ENCODE measurements at places on chromosomes 1 and 21.
A peak's percentile ranks its signal among the peaks of the same experiment; 100 is the strongest.

DNA sequence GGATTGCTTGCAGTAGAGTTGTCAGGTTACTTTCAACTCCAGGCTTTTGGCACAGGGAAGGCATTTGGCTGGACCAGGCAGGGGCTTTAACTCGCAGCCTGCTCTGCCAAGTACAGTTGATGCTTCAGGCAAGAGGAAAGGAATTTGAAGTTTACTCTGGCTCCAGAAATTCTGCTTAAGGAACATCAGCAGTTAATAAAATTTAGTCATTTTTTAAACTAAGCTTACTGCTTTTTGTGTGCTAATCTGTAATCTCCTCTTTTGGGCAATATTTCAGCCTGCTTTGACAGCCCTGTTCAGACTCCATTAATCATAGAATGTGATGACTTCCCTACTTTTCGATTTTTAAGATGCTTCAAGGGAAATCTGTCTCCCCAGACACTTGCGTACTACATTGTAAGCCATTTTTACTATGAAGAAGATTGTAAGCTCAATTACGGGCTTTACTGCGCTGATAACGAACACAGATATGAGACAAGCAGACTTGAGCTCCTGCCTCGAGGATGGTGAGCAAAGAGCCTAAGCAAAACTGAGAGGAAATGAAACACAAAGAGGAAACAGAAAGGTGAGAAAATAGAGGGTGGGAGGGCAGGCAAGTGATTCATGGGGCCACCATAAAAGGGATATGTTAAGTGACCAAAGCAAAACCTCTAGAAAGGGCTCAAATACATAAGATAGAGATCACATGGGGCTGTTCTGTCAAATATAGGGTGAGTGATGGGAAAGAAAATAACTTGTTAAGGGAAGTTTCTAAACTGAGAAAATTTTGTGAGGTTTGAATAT, 76.6 kb upstream of the VAV3 start:
- DNase-seq: no peak

DNA sequence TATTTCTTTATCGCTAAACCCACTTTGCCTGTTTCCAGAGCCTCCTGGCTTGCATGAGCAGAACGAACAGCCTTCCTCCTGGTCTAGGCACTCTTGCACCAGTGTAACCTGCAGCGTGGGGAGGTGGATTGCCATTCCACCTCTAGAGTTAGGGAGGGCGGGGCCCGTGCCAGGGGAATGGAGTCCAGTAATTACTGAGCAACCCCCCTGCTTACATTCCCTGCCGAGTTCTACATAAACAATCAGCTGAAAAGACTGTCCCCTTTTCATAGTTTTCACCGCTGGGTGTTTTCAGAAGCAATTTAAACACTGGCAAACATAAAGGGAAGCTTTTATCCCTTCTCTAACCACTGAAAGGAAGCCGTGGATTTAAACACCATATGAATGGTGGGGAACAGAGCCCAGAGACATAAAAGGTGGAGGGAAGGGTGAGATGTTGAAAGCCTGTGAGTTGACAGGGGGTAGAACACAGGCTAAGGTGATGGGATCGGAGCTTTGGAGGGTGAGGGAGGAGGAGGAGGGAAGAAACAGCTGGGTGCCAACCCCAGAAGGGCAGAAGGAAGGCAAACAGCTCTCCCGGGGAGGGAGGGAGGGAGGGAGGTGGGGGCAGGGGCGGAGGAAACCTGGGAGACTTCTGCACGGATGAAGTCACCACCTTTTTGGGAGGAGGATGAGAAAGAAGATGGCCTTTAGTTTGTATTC, 68.0 kb upstream of the WDR26 start:
- DNase-seq: peak; percentile 61

DNA sequence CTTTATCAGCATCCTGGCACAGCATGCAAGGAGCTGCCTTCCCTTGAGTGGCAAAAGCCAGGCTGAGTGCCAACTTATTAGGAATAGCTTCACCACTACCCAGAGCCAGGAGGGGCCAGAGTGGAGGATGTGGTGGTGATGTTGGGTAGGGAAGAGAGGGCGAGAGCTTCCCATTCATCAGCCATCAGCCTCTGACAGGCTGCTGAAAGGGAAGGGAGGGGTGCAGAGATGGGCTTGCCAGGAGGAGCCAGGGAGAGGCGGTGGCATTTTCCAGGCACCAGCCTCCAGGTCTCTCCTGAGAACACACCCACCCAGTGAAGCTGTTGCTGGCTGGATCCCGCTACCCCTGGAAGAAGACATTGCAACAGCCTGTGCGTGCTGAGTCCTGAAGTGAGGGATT, 168.5 kb downstream of the ACTL8 start:
- DNase-seq: peak; percentile 85

- no peak for DNase-seq
Measured at GRCh38 chr1:72946903-72947499, 664.7 kb upstream of the NEGR1 start.

DNA sequence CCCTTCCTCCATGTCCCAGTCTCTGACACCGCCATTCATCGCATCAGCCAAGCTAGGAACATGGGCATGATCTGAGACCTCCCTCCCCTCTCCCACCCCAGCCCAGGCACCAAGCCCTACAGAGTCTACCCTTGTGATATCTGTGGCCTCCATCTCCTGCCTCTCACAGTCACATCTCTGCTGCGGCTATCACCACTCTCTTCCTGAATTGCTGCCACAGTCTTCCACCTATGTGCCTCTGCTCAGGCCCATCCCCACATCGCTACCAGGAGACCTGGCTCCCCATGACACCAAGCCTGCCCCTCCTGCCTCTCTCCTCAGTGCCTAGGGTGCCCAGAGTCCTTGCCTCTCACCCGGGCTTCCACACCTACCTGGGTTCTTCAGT, 82.7 kb upstream of the BCAR3 start:
- no peak for DNase-seq

DNA sequence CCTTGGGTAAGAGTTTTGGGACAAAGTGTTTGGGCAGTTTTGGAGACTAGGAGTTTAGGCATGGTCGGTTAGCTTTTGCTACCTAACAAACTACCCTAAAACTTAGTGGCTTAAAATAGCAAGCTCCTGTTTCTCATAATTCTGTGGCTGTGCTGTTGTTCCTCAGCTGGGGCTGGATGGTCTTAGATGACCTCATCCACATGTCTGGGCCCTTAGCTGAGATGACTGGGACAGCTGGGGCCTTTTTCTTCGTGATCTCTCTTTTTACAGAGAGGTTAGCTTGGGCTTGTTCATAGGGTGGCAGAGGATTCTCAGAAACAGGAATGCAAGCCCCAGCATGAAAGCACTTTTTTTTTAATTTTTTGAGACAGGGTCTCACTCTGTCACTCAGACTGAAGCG, 6.6 kb downstream of the ATP1A4 start:
- DNase-seq: no peak

DNA sequence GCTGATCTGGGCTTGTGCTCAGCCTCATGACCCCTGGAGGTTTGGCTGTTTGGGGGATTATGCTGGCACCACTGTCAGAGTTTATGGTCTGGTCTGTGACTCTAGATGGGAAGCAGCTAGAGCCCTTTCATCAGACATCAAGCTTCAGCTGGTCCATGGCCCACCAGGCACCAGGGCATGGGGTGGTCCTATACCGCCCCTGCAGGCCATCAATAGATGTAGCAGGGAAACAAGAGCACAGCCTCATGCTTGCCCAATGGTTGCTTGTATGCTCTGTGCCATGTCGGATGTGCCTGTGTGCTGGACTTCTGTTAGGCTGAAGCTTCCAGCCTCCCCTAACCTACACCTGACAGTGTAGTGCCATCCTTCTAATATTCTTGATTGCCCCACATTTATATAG, 71.1 kb upstream of the CD34 start:
- DNase-seq: no peak

GRCh38 chr1:151061704-151062103, 1.5 kb downstream of the MLLT11 start:
- DNase-seq: no peak

GRCh38 chr1:111450185-111450584, 921 bp downstream of the ATP5PB start:
- DNase-seq: no peak

GRCh38 chr1:165224504-165224903, 132.0 kb downstream of the LMX1A start:
- DNase-seq: no peak

GRCh38 chr21:36733857-36734256, 34.9 kb downstream of the SIM2 start:
- no peak for DNase-seq

DNA sequence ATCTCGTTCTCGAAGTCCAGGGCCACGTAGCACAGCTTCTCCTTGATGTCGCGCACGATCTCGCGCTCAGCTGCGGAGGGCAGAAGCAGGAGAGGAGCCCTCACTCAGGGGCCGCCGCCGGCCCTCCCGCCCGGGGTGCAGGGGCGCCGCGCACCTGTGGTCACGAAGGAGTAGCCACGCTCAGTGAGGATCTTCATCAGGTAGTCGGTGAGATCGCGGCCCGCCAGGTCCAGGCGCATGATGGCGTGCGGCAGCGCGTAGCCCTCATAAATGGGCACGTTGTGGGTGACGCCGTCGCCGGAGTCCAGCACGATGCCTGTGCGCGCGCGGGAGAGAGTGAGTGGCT, 1.8 kb downstream of the ACTA1 start:
- DNase-seq: no peak

DNA sequence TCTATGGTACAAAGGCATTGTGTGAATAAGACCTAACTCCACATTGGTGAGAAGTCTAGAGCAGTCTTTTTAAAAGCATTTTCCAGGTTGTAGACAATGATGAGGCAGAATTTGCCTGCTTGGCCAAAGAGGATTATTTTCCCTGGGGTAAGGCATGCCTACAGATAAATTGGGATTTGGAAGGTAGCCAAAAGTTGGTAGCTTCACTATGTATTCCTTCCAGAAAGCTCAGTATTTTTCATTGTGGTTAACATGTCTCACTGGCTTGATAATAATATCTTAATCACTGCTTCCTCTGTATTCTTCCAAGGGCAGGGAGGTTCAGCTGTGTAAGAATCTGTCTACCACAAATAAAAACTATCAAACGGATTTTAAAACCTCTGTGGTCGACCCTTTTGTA, 590.8 kb upstream of the PRMT6 start:
- no peak for DNase-seq

GRCh38 chr1:17012775-17013490, 1.2 kb upstream of the ATP13A2 start:
- DNase-seq: no peak

- DNase-seq: no peak
Measured at GRCh38 chr1:231124746-231125145, 37.1 kb upstream of the TRIM67 start.

DNA sequence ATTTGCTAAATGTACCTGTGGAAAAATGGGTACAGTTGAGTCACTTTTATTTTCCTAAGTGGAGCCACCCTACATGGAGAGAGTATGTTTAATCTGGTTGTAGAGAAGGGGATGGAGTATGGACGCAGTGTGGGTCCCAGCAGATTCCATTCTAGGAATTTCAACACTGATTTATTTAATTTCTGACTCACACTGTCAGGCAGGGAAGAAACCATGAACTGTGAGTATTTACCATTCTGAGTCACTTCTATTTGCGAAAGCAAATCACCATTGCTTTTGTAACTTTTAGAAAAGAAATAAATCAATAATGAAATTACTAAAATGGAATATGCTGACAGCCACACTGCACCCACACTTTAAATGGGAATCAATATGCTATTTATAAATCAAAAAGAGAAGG, 339.0 kb downstream of the DSCAM start:
- DNase-seq: no peak

DNA sequence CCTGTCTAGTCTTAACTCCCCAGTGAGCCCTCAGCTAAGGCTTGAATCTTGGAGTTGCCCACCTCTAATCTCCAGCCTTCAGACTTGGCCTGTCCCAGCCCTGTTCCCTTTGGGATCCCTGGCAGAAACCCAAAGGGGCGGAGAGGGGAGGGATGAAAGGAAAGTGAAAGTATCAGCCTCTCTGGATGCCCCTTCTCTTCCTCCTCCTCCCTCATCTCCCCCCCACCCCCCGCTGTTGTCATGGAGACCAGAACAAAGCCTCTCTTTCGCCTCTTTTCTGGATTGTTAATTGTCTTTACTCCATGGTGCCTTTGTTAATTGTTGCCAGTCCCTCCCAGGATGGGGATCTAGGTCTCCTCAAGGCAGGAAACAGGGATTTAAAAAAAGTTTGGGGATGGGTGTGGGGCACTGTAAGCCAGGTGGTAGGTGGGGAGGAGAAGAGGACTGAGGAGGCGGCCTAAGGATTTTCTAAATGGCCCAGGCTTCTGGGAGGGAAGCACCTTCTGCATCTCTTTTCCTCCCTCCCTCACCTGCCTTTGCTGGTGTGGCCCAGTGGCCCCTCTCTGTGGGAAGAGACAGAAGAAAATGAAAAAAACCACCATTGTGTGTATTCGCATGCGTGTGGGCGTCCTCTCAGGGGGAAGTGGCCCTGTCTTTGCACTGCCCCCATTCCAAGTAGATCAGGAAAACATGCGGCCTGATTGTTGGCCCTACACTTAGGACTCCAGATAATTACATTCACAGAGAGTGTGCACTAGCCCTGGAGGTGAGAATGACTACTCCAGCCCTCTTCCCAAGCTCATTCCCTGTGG, 7.5 kb upstream of the SOX13 start:
- peak; percentile 24 for DNase-seq

DNA sequence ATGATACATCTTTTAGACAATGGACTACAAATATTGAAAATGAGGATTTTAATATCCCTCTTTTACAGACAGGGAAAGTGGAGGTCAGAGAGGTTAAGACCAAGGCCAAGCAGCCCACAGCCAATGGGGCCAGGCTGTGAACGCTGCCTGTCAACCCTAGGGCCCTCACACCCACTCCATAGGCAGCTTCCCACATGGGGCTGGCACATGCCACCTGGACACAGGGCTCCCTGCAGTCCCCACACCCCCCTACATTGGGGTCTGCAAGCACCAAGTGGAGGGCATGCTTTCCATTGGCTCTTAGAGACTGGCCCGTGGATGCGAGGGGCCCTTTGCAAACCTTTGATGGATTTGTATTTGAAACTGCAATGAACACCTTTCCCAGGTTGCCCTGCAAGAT, 348.5 kb upstream of the VAMP3 start:
- DNase-seq: no peak

- DNase-seq: no peak
Measured at GRCh38 chr1:246151796-246152434, 355.2 kb downstream of the SMYD3 start.

DNA sequence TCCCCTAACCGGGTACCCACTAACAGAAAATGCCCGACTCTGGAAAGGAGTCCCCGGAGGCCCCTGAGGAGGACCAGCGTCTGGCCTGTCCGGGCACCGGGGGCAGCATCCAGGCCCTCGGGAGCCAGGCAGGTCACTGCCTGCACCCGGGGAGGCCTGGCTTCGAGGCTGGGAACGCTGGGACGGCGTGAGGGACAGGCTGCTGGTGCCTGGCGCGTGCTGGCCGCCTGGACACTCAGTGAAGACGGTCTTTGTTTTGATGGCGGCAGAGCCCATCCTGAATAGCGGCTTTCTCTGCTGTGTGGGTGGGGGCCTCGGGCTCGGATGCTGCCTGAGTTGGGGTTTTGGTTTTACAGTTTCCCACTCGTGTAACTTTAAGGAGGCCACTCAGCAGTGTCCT, 37.6 kb downstream of the PRKCZ start:
- DNase-seq: no peak

- no peak for DNase-seq
Measured at GRCh38 chr1:51425955-51426354, 93.1 kb downstream of the EPS15 start.

GRCh38 chr1:205939690-205940330, 3.4 kb downstream of the SLC26A9 start:
- peak; percentile 96 for DNase-seq
